ENCODE measurements at places on chromosomes 16 and 17.

GRCh38 chr17:79800325-79801155 lies 3.7 kb upstream of the CBX8 start:
- DNase-seq, result no peak

DNA sequence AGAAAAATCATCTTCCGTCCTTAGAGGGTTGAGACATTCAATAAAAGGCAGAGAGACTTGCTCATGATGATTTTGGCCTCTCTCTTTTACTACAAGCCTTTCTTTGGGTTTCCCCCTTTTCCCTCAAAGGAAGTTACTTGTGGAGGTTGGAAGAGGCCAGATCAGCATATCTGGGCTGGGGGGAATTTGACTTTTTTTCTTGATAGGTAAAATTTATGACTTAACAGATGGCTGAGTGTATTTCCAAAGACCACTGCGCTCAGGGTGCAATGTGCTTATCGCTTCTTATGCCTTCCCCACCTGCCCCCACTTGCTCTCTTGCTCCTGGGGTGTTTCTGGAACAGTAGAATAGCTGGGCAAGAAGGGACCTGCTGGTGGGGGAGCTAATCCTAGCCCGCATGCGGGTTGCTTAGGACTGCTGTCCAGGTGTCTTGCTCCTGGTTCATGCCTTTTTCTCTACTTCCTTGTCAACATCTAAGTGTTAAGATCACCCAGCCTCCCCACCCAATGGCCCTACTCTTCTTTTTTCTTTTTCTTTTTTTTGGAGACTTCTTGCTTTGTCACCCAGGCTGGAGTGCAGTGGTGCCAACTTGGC lies 131.9 kb downstream of the MSI2 start:
- DNase-seq, result no peak

DNA sequence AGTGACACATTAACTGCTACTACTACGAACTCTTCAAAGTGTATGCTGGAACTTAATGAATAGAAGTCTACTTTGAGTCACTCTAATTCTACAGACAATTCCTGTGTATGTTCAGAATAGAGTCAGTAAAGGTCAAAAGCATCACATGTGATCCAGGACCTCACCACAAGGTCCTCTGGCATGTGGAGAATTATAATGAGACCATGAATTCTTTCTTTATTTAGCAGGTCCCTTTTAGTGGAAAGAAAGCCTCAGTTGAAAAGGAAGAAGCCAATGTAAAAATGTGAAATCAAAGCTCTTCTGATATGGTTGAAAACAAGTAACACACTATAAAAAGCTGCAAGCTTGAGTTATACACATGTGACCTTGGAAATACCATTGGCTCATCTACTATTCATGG lies 1612.1 kb upstream of the GOT2 start:
- DNase-seq, result no peak

DNA sequence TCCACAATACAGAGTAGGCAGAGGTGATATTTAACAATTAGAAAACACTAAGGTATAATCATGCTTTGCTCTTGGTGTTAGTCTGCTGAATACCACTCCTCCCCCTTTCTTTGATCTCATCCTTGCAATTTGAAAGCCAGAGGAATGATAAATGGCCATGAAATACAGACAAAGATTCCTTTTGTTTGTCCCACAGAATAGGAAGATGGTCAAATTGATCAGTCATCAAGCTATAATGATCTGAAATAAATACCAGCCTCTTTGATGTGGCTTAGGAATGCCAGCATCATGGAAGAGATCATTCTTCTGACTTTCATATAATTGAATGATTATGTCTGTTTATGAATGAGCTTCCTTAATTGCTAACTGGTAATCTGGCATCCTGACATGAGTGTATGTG lies 1541.7 kb upstream of the CDH8 start:
- no peak for DNase-seq

DNA sequence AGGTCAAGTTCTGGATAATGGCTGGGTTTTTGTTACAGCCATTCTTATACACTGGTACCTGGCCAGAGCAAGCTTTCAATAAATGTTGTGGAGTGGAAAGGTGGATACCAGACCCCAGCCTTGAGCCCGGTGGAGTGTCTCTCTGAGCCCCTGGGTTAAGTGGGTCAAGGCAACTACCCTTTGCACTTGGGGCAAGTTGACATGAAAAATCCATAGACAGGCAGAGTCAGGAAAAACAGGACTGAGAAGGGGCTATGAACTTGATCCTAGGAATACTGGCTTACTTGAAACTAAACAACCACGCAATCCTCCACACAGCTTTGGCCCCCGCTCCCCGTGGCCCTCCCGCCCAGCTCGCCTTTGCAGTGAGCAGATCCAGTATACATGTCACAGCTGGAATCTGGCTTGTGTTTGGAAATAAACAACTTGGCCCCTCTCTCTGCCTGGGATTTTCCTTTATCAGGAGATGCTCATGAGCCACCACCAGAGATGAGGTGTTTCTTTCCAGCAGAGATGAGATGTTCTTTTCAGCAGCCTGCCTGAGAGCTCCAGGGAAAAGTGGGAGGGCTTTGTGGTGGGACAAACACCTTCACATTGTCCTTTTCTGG lies 65.9 kb downstream of the KSR1 start:
- DNase-seq, result no peak

DNA sequence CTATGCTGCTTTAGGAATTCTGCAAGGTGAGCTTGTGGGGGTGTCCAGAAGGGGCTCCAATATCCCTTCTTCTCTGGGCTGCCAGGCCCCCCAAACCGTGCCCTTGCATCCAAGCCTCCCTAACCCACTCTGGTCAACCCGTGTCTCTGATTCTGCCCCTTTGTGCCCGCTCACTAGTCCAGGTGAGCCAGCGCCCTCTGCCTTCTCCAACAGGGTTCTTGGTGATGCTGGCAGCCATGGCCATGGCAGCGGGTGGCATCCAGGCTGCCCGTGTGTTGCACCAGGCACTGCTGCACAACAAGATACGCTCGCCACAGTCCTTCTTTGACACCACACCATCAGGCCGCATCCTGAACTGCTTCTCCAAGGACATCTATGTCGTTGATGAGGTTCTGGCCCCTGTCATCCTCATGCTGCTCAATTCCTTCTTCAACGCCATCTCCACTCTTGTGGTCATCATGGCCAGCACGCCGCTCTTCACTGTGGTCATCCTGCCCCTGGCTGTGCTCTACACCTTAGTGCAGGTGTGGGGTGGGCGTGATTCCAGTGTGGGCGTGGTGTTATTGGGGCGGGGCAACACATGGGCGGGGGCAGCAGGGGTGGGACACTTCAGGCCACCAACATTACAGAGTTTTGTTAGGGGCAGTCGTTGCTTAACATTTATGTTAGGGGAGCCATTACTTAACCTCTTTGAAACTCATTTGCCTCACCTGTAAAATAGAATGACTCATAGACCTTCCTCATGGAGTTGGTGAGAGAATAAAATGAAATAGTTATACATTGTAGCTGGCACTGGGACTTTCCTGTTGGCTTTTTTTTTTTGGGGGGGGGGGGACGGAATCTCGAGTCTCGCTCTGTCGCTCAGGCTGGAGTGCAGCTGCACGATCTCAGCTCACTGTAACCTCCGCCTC lies 31.4 kb downstream of the ANKRD40 start:
- no peak for DNase-seq

- DNase-seq, result no peak
These were observed 75.2 kb upstream of the DHX40 start for GRCh38 chr17:59490216-59490615.
